ENCODE measurements at places on chromosomes 13 and 19.

GRCh38 chr19:36488118-36488845, 1.1 kb downstream of the ZNF566 start:
- H3K27me3 ChIP-seq = no peaks in the 10 kb centered on the region
- no peak for DNase-seq
- peaks cover 21% of the 10 kb centered on the region for H3K4me1 ChIP-seq

DNA sequence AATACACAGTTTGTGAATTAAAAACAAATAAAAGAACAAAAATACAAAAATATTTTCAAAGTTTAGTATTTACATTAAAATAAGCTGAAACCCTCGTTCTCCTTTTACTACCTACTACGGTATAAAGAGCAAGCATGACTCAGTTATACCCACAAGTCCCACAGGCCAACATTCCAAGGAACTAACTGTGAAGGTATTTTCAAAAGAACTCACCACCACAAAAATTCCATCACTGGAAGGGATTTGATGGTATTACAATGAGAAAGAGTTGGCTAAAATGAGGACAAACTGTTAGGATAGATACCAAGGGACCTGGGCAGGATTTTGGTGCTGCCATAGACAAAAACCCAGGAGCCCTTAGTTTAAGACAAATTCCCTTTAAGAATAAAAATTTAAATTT, 122.7 kb downstream of the TBC1D4 start:
- no peak overlapping the region for H3K4me3 ChIP-seq
- H3K36me3 ChIP-seq = no peaks in the 10 kb centered on the region
- H3K27ac ChIP-seq = no peak overlapping the region
- H3K27me3 ChIP-seq = no peaks in the 10 kb centered on the region
- peaks cover 9% of the 10 kb centered on the region for H3K4me1 ChIP-seq

DNA sequence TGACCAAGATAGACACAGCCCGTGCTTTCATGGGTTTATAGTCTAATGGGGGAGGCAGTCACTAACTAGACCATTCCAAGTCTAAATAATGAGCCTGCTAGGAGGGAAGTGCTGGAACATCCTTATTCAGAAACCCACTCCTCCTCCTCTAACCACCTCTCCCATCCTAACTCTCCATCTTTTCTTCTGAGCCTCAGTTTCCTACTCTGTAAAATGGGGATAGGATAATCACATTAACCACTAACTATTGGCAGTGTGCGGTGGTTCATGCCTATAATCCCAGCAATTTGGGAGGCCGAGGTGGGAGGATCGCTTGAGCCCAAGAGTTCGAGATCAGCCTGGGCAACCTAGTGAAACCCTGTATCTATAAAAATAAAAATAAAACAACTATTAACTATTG, 68.7 kb downstream of the MAP4K1 start:
- no peak for DNase-seq
- H3K4me1 ChIP-seq = peaks cover 23% of the 10 kb centered on the region
- H3K27me3 ChIP-seq = no peaks in the 10 kb centered on the region
- no peak overlapping the region for H3K4me3 ChIP-seq
- H3K27ac ChIP-seq = no peak overlapping the region

- H3K36me3 ChIP-seq = peaks cover 18% of the 10 kb centered on the region
- H3K27me3 ChIP-seq = no peaks in the 10 kb centered on the region
- no peak overlapping the region for H3K4me3 ChIP-seq
- DNase-seq = no peak
- H3K27ac ChIP-seq = no peak overlapping the region
These were observed 8.1 kb upstream of the CTXN1 start for GRCh38 chr19:7933828-7934725.

DNA sequence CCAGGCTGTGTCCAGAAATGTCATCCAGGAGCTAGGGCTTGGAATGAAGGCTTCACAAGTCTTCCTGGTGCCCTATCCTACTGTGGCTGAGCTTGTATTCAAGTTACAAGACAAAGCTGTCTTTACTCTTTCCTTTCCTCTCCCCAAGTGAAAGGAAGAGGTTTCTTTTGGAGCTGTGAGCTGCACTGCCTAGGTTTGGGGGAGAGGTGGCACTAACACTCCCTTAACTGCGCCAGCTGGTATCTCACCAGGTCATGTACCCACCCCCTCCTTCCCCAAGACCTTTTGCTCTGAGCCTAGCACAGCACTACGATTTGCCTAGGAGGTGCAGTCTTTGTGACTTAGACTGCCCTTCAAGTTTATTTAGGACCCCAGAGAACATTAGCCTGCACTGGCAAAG, 2053.6 kb upstream of the PRR20A start:
- no peak for DNase-seq
- no peaks in the 10 kb centered on the region for H3K4me1 ChIP-seq
- H3K4me3 ChIP-seq = no peak overlapping the region
- no peak overlapping the region for H3K27ac ChIP-seq
- H3K27me3 ChIP-seq = no peaks in the 10 kb centered on the region

DNA sequence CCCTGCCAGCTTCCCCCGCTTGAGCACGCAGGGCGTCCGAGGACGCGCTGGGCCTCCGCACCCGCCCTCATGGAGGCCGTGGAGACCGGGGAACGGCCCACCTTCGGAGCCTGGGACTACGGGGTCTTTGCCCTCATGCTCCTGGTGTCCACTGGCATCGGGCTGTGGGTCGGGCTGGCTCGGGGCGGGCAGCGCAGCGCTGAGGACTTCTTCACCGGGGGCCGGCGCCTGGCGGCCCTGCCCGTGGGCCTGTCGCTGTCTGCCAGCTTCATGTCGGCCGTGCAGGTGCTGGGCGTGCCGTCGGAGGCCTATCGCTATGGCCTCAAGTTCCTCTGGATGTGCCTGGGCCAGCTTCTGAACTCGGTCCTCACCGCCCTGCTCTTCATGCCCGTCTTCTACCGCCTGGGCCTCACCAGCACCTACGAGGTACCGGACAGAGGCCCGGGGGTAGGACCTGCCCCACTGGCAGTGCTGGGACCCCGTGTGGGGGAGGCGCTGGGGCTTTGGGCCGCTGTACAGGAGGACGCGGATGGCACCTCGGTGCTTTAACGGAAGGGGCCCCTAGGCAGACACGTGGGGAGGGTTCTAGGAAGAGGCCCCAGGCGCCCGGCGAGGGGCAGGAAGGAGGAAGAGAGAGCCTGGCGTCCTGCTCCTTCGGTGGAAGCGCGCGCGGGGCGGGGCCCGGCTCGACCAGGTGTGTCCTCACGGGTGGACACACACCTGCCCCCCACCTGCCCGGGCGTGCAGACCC, 681 bp downstream of the SLC5A5 start:
- peak overlapping the region; percentile 83 for H3K4me3 ChIP-seq
- peaks cover 4% of the 10 kb centered on the region for H3K27me3 ChIP-seq
- peak; percentile 49 for DNase-seq
- peaks cover 8% of the 10 kb centered on the region for H3K4me1 ChIP-seq
- no peaks in the 10 kb centered on the region for H3K36me3 ChIP-seq

DNA sequence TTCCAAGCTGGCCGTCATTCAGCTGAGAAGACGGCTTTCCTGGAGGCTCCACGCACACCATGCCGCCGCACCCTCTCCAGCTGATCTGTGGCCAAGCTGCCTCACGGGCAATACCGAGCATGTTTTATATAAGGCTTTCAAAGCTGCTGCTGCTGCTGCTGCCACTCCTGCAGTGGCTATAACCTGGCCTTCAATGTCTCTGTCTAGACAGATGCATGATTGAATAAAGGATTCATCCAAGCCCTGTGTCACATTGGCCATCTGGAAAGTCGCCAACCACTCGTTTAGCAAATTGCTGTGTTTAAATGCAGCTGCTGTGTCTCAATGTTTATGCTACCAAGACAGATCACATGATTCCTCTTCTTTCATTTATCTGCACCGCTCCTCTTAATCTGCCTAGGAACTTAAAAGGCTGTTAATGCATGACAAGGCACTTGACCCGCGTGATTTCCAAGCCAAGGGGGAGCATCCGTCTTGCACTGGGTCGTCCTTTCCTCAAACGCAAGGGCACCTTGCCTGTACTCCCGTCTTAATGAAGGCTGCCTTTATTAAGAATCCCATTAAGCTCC, 114.3 kb downstream of the TEX26 start:
- no peak for DNase-seq
- no peaks in the 10 kb centered on the region for H3K36me3 ChIP-seq
- H3K4me3 ChIP-seq = no peak overlapping the region

- no peaks in the 10 kb centered on the region for H3K4me1 ChIP-seq
- no peak for DNase-seq
- H3K4me3 ChIP-seq = no peak overlapping the region
- H3K36me3 ChIP-seq = no peaks in the 10 kb centered on the region
- no peaks in the 10 kb centered on the region for H3K27me3 ChIP-seq
These were observed 30.0 kb downstream of the MYH14 start for GRCh38 chr19:50233308-50233910.

- no peaks in the 10 kb centered on the region for H3K4me1 ChIP-seq
- DNase-seq = no peak
- H3K36me3 ChIP-seq = no peaks in the 10 kb centered on the region
- H3K27ac ChIP-seq = no peak overlapping the region
- H3K4me3 ChIP-seq = no peak overlapping the region
These were observed 516.5 kb downstream of the SUCLA2 start for GRCh38 chr13:47484548-47484947.

GRCh38 chr19:9917321-9917720, 19.0 kb downstream of the OLFM2 start:
- peaks cover 9% of the 10 kb centered on the region for H3K4me1 ChIP-seq
- DNase-seq = no peak
- H3K4me3 ChIP-seq = no peak overlapping the region
- peaks cover 14% of the 10 kb centered on the region for H3K27me3 ChIP-seq
- H3K36me3 ChIP-seq = no peaks in the 10 kb centered on the region

- no peaks in the 10 kb centered on the region for H3K4me1 ChIP-seq
- H3K27ac ChIP-seq = no peak overlapping the region
- no peaks in the 10 kb centered on the region for H3K27me3 ChIP-seq
- no peaks in the 10 kb centered on the region for H3K36me3 ChIP-seq
These were observed 470.0 kb downstream of the TSHZ3 start for GRCh38 chr19:30879225-30879624.

DNA sequence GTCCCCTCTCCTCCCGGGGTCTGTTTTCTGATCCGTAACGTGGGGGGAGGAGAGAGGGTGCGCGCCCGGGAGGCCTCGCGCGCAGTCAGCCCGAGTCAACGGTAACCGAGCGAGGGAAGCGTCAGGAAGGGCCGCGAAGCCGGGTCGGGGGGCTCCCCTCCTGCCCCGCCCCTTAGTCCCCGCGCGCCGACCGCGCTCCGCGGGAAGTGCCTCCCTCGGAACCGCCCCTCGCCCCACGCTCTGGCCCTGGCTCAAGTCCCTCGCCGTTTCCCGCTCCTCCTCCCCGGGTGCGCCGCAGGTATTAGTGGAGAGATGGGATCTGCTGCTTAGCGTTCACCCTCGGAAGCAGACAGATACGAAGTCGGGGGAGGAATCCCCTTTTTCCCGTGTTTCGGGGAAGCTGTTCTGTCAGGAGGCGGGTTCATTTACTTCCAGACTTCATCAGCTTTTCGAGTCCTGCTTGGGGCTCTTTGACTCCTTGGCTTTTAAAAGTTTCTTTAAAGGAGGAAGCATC, 770 bp downstream of the HNRNPM start:
- H3K4me3 ChIP-seq = peak overlapping the region; percentile 91
- DNase-seq = peak; percentile 49
- H3K27ac ChIP-seq = peak overlapping the region; percentile 90

DNA sequence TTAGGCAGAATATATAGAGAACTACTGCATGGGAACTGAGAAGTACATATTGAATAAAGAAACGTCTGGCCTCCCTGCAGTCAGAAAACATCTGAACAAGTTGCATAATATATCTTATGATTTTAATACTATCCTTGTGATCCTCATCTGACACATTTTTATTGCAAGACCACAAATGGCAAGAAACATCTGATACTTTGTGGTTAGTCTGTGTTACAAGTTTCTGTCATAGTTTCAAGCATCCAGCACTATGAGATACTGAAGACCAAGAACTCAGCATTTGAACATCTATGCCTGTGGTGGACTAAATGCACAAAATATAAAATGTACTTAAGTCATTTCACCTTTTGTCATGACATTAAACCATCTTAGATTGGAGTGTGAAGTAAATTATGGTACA, 1175.8 kb upstream of the MIR17HG start:
- no peaks in the 10 kb centered on the region for H3K36me3 ChIP-seq
- no peak overlapping the region for H3K4me3 ChIP-seq
- no peak overlapping the region for H3K27ac ChIP-seq
- no peak for DNase-seq

GRCh38 chr19:15396436-15396835, 16.8 kb upstream of the AKAP8 start:
- no peak overlapping the region for H3K27ac ChIP-seq
- peaks cover 47% of the 10 kb centered on the region for H3K36me3 ChIP-seq
- H3K27me3 ChIP-seq = no peaks in the 10 kb centered on the region
- no peak overlapping the region for H3K4me3 ChIP-seq
- H3K4me1 ChIP-seq = no peaks in the 10 kb centered on the region
- no peak for DNase-seq

DNA sequence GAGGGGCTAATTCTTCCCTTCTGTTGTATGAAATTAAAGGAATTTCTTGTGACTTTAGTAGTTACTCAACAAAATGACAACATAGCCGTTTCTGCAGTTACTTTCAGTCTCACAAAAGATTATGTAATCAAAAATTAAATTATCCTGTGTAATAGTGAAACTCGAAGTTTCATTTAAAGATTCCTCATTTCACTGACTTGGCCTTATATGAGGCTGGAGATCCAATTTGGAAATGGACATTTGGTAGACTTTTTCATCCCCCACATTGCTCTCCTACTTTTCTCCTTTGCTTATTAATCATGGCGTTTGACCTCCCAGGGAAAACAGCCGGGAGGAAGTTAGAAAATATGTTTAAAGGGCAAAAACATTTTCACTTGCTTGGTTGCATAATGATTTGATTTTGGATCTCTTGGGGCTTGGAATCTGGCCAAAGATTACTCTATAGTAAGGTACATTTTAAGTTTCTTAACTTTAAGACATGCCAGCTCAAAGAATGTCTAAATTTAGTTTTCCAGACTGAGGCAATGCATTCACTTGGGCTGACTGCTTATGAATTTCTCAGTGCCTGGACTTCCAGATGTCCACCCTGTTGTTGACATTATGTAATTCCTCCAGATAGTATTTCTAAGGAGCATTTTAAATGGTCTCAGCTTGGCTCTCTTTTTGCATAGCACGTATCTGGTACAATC, 1364.9 kb upstream of the MIR17HG start:
- no peak overlapping the region for H3K4me3 ChIP-seq
- H3K27ac ChIP-seq = no peak overlapping the region
- H3K36me3 ChIP-seq = no peaks in the 10 kb centered on the region
- H3K4me1 ChIP-seq = no peaks in the 10 kb centered on the region
- DNase-seq = no peak

- no peak overlapping the region for H3K4me3 ChIP-seq
- DNase-seq = no peak
- H3K4me1 ChIP-seq = peaks cover 3% of the 10 kb centered on the region
- no peak overlapping the region for H3K27ac ChIP-seq
These were observed 332.2 kb downstream of the MYO16 start for GRCh38 chr13:108961542-108962125.

DNA sequence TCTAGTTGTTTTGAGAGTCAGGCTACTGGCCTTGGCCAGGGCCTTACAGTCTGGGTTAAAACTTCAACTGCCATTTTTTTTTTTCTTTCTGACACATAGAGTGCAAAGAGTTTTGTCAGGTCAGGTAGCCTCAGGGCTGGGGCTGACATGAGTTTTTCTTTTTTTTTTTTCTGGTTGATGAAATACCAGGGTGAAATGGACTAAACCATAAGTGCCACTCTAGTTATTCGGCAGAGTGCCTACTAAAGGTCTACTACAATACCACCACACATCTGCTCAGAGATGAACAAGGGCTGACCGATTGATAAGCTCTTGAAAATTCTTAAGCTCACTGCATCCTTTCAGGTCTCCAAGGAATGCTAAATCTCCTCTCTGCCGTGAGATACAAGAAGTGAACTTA, 4.4 kb upstream of the ZNF320 start:
- no peak overlapping the region for H3K4me3 ChIP-seq
- H3K4me1 ChIP-seq = peaks cover under 1% of the 10 kb centered on the region
- H3K27ac ChIP-seq = no peak overlapping the region
- no peaks in the 10 kb centered on the region for H3K27me3 ChIP-seq
